ENCODE measurements at places on chromosomes 16 and 17. TPM values are rescaled to one million over a fixed set of nuclear protein-coding genes. Genes with fewer than 3 reads are reported as not detected.

- DNase-seq, result no peak
Observed at GRCh38 chr16:11561454-11561805, 25.3 kb downstream of the LITAF start.

DNA sequence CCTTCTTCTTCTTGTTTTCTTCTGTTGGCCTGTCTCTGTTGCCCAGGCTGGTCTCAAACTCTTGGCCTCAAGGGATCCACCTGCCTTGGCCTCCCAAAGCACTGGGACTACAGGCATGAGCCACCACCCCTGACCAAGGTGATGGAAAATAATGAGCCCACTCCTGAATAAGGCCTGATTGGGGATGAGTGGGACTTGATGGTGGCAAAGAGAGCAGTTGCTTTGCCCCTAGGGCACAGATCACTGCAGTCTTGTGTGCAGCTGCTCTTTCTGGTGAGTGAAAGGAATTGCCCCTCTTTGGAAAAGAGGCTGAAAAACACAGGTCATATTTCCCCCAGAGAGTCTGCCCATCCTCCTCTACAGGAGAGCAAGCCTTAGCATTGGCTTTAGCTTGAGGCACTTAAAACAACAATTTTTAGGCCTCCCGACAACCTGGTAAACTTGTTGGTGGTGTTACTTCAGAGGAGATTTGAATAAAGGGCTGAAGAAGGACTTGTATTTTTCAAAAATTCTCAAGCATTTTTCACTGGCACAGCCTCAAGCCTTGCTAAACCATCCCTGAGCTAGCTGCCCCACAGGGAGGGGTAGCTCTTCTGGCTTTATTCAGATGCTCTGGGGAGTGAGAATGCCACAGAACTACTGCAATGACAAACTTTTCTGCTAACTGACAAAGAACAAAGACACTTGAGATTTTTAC, 6.1 kb upstream of the PDP2 start:
- no peak for DNase-seq

- peak; percentile 93 for DNase-seq
Observed at GRCh38 chr17:76681222-76682137, 29.3 kb downstream of the MXRA7 start.

GRCh38 chr17:41547921-41548843, 20.1 kb upstream of the KRT19 start:
- DNase-seq, result no peak

- no peak for DNase-seq
Observed at GRCh38 chr16:87424266-87424665, 32.1 kb downstream of the MAP1LC3B start.

DNA sequence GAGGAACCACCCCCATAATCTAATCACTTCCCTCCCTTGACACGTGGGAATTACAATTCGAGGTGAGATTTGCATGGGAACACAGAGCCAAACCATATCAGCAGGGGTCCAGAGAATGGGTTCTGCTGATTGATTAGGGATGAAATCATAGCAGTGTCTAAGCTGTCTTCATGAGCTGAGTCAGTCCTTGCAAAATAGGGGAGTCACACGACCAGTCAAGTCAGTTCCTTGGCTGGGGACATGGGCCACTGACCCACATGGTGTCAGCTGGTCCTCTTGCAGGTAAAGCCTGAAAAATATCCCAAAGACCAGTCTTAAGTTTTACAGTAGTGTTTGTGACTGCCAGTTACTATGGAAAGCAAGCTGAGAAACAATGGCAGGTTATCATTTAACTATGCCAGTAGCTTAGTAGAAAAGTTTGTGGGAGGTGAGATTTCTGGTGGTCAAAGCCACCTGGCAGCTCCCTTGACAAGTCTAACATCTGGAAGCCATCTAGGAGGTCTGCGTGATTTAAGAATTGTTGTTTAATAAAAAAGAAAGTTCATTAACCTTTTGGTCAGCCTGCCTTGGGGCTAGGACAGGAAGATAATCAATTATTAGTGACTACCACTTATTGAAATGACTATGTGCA, 15.7 kb upstream of the ATF7IP2 start:
- no peak for DNase-seq

DNA sequence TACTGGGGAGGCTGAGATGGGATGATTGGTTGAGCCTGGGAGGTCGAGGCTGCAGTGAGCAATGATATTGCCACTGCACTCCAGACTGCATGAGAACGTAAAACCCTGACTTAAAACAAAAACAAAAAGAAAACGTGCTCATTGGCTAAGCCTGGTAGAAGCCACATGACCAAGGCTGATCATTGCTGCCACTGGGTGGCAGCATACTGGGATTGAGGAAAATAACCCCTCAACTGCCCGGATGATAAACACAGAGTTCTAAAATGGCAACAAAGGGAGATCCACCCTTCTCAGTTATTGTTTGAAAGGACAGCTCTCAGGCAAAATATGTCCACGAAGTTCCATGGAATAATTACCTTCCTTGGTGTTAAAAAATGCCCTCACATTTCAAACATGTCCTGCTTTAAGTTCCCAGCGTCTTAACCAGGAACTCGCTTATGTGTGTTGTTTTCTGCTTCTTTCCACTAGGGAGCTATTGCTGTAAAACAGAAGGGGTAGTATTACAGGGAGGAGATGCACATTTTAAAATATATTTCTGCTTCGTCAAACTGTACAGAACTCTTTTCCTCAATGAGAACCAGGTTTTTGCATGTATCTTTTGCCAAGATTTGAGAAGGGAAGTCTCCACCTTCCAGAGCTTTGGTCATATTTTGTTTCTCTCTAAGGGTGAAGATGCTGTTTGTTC, 675.3 kb downstream of the MAF start:
- DNase-seq, result peak; percentile 46

DNA sequence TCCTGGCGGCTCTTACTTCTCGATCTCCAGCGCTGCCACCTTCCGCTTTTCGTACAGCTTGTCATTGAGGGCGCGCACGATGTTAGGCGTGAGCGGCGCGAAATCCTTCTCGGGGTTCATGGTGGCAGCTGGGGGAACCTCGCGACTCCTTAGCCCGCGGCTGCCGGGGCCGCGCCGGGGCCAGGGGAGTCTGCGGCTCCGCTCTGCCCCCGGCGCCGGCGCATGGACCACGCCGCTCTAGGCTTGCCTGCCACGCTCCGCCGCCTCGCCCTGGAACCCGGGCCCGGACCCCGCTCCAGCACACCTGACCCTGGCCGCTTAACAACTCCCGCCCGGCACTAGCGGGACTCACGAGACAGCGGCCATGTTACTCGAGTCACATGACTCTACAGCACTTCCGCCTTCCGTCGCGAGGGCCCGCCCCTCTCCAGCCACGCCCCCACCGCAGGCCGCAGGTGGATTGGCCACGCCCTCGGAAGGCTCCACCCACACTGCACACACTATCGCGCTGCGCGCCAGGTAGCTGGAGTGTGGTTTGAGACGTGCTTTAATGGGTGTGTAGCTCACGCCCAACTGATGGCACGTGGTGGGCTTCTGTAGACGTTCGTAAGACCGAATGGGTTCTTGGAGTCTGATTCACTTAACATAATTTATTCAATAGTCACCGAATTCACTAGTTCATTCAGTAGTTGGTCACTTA, at the start of gene VAC14:
VAC14 (minus strand) TSS at position 378 of the 700 bp plus-strand sequence; CDS start at position 120, 258 bp downstream.
- peak; percentile 97 for DNase-seq

GRCh38 chr17:36923814-36924221, 13.5 kb upstream of the LHX1 start:
- DNase-seq, result no peak

- no peak for DNase-seq
Observed at GRCh38 chr16:9407206-9407758, 315.8 kb downstream of the HAPSTR1 start.

- no peak for DNase-seq
Observed at GRCh38 chr17:2500446-2500845, 11.2 kb downstream of the METTL16 start.

GRCh38 chr17:1011760-1012735, 15.1 kb downstream of the TIMM22 start:
- DNase-seq, result no peak

DNA sequence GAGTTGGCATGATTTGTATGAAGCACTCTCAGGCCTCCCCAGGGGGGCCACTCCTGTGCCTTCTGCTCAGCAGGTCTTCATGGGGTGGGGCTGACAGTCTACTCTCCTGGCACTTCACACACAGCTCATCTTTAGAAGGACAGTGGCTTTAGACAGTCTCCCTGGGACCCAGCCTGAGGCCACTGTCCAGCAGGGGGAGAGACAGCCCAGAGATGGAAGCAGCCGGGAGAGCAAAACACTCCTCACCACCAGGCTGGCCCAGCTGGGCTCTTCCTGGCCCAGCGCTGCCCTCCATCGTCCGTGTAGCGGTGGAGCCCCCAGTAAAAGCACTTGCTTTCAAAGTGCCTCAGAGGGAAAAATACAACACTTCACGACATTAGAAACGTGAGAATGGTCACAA, 62.0 kb upstream of the CRHR1 start:
- peak; percentile 89 for DNase-seq

- DNase-seq, result no peak
Observed at GRCh38 chr17:49372425-49372824, 10.4 kb upstream of the ZNF652 start.

GRCh38 chr17:79361873-79362771, 248.7 kb downstream of the RBFOX3 start:
- no peak for DNase-seq

GRCh38 chr17:59783221-59784047, 76.0 kb downstream of the VMP1 start:
- no peak for DNase-seq

GRCh38 chr17:67044940-67045339, 586 bp downstream of the CACNG1 start:
- DNase-seq, result no peak

- no peak for DNase-seq
Observed at GRCh38 chr17:41416479-41416878, 7.9 kb downstream of the KRT37 start.

GRCh38 chr16:3007059-3007956, 5.4 kb upstream of the CLDN9 start:
- peak; percentile 75 for DNase-seq

DNA sequence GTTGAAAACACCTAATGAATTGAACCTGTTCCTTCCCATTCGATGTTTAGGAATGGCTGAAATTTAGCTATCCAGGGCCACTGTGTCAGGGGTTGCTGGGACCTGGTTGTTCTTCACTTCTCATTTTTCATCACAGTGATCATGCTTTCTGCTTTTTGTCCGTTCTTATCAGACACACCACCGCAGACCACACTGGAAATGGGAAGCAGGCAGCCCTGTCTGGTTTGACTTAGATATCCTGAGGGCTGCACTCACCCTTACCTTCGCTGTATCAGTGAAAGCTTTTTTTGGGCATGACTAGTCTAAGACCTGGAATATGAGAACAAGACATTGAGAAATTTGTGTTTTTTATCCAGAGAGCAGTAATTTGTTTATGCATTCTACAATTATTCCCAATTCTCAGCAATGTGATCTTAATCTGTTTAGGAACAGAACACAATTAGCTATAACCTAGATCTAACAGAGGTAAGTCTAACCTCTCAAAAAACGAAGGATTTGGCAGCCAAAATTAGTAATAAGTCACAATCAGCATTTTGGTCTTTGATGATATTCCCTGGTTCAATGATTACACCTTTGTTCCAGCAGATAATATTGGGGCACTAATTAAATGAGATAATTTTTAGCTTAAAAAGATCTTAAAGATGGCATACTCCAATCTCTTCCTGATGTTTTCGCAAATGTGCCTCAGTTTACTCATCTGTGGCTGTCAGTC, 126.0 kb upstream of the GOT2 start:
- no peak for DNase-seq

- peak; percentile 98 for DNase-seq
Observed at GRCh38 chr17:45425125-45425983, 7.3 kb downstream of the ARHGAP27 start.

- no peak for DNase-seq
Observed at GRCh38 chr16:4556580-4556979, 440 bp downstream of the C16orf96 start.

DNA sequence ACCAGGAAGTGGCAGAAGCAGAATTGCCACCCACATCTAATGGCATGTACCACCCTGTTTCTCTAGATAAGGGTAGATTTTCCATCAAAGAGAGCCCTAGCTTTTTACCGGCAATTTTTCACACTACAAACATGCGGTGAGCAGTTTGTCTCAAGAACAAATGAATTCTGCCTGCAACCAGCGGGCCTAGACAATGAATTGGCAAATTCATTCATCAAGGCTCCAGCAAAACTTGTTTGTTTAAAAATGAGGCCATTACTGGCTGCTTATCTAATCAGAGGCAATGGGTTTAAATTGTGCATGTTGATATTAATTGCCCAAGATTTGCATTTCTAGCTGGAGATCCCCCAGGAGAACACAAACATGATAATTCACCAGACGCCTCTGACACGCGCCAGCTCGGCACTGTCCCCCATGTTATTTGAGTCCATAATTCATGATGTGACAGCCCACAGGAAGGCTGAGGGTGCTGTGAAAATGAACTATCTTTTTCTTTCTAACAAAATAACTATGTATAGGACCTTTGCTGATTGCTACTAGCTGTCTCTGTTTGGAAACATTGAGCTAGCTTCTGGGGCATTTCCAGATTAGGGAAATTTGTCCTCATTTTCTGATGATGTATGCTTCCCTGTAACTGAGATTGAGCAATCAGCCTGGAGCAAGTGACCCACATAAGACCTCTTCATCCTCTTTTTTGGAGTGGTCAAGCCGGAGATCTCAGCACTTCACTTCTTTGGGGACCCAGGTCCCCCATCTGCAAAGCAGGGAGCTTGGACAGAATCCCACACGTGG, 80.8 kb downstream of the CNGB1 start:
- DNase-seq, result no peak

GRCh38 chr16:82017911-82018568, 6.8 kb upstream of the SDR42E1 start:
- DNase-seq, result no peak

- no peak for DNase-seq
Observed at GRCh38 chr17:67399676-67400075, 22.6 kb downstream of the PITPNC1 start.

GRCh38 chr17:27268394-27269085, 25.4 kb upstream of the WSB1 start:
- DNase-seq, result no peak

- DNase-seq, result no peak
Observed at GRCh38 chr17:320139-320538, 32.5 kb downstream of the RPH3AL start.

GRCh38 chr16:86794216-86794864, 216.0 kb downstream of the FOXL1 start:
- no peak for DNase-seq

- no peak for DNase-seq
Observed at GRCh38 chr17:35390663-35391062, 17.2 kb upstream of the SLFN11 start.

The VPS35 gene
- total RNA-seq, result 70.4 TPM

The UBALD2 gene
- 25.8 TPM for total RNA-seq

The HIGD1B gene
- total RNA-seq, result not detected

The CD300LF gene
- total RNA-seq, result not detected

The LGALS9B gene
- total RNA-seq, result not detected

The NPIPB2 gene
- total RNA-seq, result 12.5 TPM

The SLFN13 gene
- total RNA-seq, result 10.1 TPM

The PDIA2 gene
- total RNA-seq, result 1.4 TPM

The MYADML2 gene
- 0.13 TPM for total RNA-seq

The ZNF75A gene
- total RNA-seq, result 42.4 TPM

The NOL11 gene
- total RNA-seq, result 114 TPM

The CCL16 gene
- total RNA-seq, result not detected

The PTX4 gene
- 0.20 TPM for total RNA-seq

The FLOT2 gene
- total RNA-seq, result 185 TPM

The TPSG1 gene
- total RNA-seq, result not detected

The PITPNM3 gene
- 2.7 TPM for total RNA-seq

The TBC1D3K gene
- not detected for total RNA-seq
